ENCODE measurements at places on chromosomes 1 and 21.

- no peak for DNase-seq
Observed at GRCh38 chr1:206497363-206497762, 10.0 kb upstream of the RASSF5 start.

- no peak for DNase-seq
Observed at GRCh38 chr21:46385846-46386733, 62.1 kb downstream of the PCNT start.

DNA sequence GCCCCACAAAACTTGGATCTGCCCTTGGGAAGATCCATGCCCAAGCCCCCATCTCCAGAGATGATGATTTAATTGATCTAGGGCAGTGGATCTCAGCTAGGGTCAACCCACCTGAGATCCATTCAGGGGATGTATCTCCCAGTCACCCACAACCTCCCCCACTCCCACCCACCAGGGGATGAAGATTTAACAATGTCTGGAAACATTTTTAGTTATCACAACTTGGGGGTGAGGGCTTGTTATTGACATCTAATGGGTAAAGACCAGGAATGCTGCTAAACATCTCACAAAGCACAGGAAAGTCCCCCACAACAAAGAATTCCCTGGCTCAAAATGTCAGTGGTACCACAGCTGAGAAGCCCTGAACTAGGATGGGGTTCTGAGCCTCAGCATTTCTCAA is 45.0 kb upstream of the LPGAT1 start:
- no peak for DNase-seq

- no peak for DNase-seq
Observed at GRCh38 chr1:8727809-8728213, 89.6 kb downstream of the RERE start.

DNA sequence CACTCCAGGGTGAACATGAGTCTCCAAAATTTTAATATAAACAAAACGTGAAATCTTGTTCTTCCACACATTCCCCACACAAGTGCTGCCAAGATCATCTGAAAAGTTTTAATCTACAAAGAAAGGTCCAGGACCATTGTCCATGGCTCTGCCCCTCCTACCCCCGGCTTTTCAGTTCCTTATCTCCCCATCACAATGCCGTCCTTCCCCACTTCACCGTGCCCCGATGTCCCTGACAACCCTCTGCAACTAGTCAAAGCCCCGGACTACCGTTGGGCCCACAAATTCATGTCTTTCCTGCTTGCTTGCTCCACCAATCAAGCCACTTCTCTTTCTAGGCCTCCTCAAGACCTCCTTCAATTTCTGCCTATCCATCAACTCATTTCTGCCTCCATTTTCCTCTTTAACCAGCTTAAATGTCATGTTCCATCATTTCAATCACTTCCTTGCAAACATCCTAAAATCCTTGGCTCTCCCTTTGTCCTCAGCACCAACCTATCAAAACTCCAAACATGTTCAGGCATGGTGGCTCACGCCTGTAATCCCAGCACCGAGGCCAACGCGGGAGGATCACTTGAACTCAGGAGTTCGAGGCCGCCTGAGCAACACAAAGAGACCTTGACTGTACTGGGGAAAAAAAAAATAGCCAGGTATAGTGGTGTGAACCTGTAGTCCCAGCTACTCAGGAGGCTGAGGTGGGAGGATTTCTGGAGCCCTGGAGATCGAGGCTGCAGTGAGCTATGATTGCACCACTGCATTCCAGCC is 14.0 kb upstream of the BMP8B start:
- DNase-seq, result no peak

- DNase-seq, result no peak
Observed at GRCh38 chr21:37199057-37199924, 67.8 kb downstream of the VPS26C start.

DNA sequence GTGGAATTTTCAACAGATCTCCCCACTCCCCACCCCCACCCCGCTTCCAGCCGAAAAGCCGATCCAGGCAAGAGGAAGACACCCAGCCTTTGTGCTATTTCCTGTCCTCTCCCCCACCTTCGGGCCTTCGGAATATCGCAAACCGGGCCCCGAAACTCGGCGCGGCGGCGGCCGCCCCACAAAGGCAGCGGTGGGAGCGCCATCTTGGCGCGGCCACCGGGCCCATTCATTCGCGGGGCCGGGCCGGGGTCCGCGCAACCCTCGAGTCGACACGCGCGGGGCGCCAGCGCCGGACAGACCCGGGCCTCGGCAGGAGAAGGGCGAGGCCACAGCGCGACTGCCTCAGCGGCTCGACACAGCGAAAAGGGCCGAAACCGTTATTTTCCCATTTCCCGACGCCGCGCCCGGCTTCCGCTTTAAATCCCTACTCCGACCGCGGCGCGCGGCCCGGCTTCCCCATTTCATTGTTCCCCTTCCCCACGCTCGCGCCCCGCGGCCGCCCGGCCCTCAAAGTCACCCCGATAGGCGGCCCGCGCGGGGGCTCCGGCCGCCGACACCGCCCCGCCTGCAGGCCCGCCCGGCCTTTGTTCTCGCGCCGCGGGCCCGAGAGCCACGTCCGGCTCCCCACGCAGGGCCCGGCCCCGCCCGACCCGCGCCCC is 911 bp downstream of the GNB1 start:
- no peak for DNase-seq

DNA sequence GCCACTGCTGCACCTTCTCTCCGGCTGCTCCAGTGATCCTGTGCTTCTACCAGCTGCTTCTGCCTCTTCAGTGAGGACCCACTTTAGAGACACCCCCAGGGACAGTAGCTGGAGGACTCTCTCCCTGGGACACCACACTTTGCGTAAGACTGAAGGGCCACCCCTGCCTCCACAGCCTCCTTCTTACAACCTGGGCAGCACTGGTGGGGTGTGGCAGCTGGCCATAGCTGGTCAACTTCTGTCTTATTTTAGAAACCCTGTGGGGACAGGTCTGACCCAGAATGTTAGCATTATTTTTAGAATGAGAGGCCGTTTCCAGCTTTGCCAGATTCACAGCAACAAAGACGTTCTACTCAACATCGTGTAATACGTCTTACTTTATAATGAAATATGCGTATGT is 1.1 kb upstream of the KRTAP10-9 start:
- DNase-seq, result no peak

GRCh38 chr1:57678138-57678537 is 254.3 kb upstream of the DAB1 start:
- DNase-seq, result no peak

GRCh38 chr21:40754466-40754865 is 92.5 kb downstream of the DSCAM start:
- no peak for DNase-seq

DNA sequence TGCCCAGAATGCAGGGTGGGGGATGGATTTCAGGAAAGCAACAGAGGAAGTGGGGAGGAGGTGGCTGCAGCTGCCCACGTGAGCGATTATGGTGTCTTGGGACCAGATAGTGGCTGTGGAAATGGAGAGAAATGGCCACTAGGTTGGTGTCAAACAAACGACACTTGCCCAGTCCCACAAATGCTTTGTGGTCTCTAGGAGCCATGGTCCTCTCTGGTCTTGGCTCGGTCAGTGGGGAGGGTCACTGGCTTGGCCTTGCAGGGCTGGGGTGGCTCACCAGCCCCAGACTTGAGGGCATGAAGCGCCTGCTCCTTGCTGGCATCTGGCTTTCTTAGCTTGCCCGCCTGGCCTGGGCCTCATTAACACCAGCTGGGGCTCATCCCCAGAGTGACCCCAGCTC is 7.2 kb downstream of the PADI2 start:
- no peak for DNase-seq

- no peak for DNase-seq
Observed at GRCh38 chr1:158434741-158435140, 8.7 kb upstream of the OR10K2 start.

- DNase-seq, result no peak
Observed at GRCh38 chr1:227654858-227655752, 80.0 kb downstream of the JMJD4 start.

- DNase-seq, result peak; percentile 72
Observed at GRCh38 chr21:8991968-8992621, 1529.3 kb upstream of the TPTE start.

GRCh38 chr21:16522548-16522947 is 792.8 kb downstream of the USP25 start:
- DNase-seq, result no peak

GRCh38 chr1:224774378-224774777 is 155.1 kb upstream of the DNAH14 start:
- DNase-seq, result no peak

DNA sequence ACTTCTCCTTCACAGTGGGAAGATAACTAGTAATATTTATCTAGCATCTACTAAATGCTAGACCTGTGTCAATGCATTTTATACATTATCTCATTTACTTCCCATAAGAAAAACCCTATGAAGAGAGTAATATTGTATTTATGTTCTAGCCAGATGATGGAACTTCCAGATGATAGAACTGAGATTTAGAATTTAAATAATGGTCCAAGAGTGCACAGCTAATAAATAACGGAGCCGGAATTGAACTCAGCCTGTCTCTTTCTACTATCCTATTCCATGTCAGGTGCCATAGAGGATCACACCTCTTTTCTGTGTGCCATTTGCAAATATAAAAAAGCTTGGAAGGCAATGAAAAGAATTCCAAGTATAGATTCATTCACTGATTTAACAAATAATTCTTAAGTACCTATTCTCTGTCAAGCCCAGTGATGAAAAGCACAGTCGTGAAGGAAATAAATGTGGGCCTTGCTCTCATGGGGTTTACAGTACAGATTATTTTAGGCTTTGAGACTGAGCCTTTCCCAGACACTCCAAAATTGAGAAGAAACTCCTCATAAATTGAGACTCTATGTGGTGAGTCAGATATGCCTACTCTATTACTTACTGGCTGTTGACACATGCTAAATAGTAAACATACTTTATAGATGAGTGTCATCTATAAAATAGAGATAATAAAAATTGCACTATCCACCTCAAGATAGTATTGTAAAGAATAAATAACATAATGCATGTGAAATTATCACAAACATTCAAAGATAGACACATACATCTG is 378.0 kb upstream of the PRMT6 start:
- DNase-seq, result no peak

GRCh38 chr1:89407360-89407759 is 43.5 kb downstream of the GBP6 start:
- DNase-seq, result no peak

DNA sequence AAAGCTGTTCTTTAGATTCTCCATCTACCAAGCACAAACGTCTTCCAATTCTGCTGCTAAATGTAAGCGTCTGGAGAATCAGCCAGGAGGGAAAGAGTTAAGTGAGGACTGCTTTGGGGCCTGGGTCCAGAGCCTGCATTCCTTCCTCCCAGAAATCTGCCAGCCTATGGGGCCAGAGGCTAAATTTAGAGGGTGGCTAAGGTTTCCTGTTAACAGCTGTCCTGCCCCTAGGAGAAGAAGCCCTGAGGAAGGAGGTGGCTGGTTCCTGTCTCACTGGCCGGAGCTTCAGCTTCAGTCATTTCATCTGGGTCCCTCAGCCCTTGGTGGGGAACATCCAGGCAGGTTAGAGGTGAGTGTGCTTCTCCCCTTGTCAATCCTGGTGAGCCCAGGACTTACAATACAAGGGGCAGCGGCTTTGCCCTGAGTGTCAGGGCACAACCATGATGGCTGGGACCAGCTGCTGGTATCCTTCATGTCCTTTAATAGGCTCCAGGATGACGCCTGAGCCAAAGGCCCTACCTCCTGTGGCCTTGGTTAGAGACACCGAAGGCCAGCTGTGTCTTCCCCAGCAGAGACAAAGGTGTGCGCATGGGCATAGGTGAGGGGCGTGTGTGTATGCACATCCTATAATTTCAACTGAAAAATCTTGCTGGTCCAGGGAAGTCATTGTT is at the start of gene STYXL2:
Gene STYXL2, plus strand, starts transcription at position 230 of the 671 bp plus-strand sequence. CDS start 775 bp downstream, outside the sequence.
- DNase-seq, result no peak

GRCh38 chr1:201625851-201626251 is 86.9 kb downstream of the NAV1 start:
- no peak for DNase-seq

- DNase-seq, result no peak
Observed at GRCh38 chr1:214066190-214066589, 78.4 kb downstream of the PROX1 start.

- peak; percentile 36 for DNase-seq
Observed at GRCh38 chr1:9766759-9767442, 56.9 kb downstream of the CLSTN1 start.

DNA sequence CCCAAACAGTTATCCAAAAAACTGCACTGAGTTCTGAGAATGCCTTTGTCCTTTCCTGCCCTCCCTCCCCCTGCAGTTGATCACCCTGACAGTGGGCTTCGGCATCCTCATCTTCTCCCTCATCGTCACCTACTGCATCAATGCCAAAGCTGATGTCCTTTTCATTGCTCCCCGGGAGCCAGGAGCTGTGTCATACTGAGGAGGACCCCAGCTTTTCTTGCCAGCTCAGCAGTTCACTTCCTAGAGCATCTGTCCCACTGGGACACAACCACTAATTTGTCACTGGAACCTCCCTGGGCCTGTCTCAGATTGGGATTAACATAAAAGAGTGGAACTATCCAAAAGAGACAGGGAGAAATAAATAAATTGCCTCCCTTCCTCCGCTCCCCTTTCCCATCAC is 8.8 kb upstream of the NHLH1 start:
- DNase-seq, result no peak

DNA sequence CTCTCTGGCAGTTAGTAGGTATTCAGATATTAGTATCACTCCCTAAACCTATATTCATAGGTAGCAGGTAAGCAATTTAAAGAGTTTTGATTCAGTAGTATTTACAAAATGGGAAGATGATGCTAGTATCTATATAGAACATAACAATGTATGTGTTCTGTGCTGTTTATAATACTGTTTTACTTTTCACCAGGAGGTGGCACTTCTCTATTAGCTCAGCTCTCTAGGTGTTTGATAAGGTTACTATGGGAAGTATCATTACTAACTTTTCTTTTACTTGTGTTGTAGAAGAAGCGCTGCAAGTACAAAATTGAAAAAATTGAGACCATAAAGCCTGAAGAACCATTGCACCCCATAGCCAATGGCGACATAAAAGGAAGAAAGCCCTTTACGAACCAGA is 49.4 kb upstream of the FASLG start:
- DNase-seq, result no peak

DNA sequence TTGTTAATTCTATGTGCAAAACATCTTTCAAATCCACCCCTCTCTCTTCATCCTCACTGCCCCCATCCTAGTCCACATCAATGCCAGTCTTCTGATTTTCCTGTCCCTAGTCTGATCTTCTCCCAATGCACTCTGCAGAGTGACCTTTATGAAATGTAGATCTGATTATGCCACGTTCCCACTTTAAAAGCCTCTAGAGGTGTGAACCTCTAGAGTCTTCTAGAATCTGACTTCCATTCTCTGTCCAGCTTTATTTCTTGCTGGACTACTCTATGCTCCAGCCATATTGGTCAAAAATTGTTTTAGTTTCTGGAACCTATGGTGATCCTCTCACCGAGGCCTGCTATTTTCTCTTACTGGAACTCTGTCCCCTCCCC is 32.5 kb downstream of the ZNF648 start:
- DNase-seq, result no peak

DNA sequence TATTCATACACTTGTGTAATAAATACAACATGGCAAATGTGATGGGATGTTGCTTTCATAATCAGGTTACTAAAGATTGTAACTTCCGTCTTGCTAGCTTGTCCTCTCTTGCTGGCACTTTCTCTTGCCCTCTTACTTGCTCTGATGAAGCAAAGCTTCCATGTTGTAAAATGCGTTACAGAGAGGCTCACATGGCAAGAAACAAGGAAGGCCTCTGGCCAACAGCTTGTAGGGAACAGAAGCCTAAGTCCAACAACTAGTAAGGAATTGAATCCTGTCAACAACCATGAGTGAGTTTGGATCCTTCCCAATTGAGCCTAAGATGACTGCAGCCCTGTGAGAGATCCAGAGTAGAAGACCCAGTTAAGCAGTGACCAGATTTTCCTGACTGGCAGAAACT is 15.4 kb downstream of the TMED5 start:
- DNase-seq, result no peak

GRCh38 chr1:23791516-23792047 is 637 bp downstream of the LYPLA2 start:
- no peak for DNase-seq

Data from NCI-H460 (cell line).